Mesothelial cell of epicardium (in vitro differentiated cells): ENCODE measurements at places on chromosomes 4 and X.

DNA sequence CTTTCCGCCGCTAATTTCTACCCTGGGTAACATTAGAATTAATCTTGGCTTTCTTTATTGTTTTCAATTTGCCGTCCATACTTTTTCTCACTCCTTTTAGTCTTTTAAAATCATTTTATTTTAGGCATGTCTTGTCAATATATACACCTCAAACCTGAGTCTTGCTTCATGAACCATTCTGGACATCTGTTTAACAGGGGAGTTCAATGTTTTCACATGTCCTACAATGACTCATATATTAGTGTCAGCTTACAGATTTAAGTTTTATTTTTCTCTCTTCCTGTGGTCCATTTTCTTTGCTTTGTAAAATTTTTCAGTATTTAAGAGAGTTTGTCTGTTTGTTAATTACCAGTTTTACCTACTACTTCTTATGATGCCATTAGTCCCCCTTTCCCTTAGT lies 89.5 kb downstream of the LCORL start:
- no peak for DNase-seq

GRCh38 chr4:164136180-164136616 lies 617.7 kb upstream of the SMIM31 start:
- DNase-seq = no peak

DNA sequence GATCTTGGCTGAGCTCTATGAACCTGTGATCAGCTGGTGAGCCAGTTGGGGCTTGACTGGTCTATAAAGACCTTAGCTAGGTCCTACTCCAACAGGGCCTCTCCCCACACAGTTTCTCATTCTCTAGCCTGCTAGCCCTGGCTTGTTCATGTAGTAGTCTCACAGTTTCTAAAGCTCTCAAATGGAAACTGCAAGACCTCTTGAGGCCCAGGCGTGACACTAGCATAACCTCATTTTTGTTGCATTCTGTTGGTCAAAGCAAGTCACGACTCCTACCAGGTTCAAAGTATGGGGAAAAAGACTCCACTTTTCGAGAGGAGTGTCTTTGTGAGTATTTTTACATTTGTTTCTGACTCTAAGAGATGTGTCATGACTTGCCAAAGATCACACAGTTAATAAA lies 50.9 kb downstream of the CEP44 start:
- no peak for DNase-seq

- DNase-seq = no peak
Observed at GRCh38 chr4:87912164-87913004, 63.1 kb upstream of the SPP1 start.

DNA sequence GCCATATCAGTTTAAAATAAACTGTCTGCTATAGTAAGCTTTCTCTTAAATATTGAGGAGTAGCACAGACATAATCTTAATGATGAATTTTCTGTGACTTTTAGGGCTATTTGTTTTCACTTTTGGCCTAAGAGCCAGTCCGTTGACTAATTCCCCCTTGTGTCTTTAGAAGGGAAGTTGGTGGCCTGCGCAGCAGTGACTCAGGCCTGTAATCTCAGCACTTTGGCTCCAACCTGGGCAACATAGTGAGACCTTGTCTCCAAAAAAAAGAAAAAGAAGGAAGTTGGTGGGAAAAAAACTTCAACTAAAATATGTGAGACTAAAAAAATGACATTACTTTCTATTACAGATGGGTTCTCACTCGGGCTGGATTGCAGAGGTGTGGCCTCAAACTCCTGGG lies 3.4 kb downstream of the NCAPG start:
- DNase-seq = no peak

GRCh38 chrX:129733335-129733734 lies 5.4 kb upstream of the XPNPEP2 start:
- no peak for DNase-seq

DNA sequence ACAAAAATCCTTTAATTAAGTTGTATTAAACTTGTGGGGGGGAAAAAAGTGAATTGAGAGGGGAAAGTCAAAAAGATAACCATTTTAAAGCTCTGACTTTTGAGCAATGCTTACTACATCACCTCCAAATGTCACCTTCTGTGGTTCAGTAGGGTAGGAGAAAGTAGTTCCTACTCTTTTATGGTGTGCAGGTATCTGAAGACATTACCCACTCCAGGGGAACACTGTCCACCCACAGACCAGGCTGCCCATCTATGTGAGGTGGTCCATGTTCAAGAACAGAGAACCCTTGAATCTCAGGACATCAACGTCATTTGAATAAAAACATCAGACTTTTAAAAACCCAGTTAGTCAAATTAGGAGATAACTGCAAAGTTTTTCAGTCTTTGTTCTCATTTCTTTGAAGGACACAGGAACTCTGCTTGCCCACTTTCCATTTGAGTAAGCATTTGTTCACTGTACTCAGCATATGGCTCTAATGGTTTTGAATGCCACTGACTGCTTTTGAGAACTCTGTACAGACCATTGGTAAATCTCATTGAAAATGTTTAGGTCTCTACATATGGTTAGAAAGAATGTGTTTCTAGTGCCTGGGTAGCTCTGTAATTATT lies 18.4 kb downstream of the NMU start:
- no peak for DNase-seq

DNA sequence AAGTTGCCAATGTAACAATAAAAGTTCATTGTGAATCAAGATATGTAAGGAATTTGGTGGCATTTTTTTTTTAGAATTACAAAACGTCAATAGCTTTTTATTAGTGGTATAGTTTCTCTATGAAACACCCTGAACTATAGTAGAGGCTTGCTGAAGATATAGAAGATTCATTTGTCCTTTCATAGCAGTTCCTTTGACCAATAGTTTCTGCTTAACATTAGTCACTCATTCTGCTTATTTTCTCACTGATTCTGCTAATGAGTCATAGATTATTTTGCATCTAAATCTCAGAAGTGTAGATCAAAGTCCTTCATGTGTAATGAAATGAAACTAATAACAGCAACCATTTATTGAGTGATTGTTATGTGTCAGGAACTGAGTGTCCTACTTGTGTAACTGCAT lies 205.0 kb upstream of the TET2 start:
- no peak for DNase-seq

GRCh38 chr4:24840362-24840761 lies 45.0 kb downstream of the SOD3 start:
- DNase-seq = no peak
